Fibroblast of skin of right biceps (primary cell): ENCODE measurements at places on chromosomes 16 and 17.

- peak; percentile 73 for DNase-seq
These were observed at the start of gene MPP3 for GRCh38 chr17:43832976-43833829. Gene MPP3, minus strand, starts transcription at chr17:43833146. Its CDS starts 1,240 bp downstream, at chr17:43831906.

- DNase-seq: no peak
These were observed 35.4 kb downstream of the TMEM114 start for GRCh38 chr16:8554881-8555280.

DNA sequence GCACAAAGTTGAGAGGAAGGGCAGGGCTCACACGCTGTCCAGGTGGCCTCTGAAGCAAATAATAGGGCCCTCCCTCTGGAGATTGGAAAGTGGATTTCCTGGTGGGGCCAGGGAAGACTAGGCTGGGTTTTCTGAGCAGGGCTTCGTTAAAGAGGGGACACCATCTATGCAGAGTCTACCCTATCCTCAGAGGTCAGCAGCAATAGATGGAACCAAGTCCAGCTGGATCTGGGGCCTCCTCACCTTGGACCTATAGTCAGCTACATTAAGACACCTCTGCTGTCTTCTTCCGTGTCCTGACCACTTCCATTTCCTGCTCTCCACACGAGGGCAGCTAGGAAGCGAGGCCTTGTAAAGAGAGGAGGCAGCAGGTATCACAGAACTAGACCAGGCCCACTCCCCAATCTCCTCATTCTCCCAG is 14.7 kb upstream of the ST6GALNAC1 start:
- DNase-seq: no peak

GRCh38 chr16:78695391-78695790 is 595.9 kb downstream of the WWOX start:
- DNase-seq: no peak

- peak; percentile 57 for DNase-seq
These were observed at the start of gene TTLL6 for GRCh38 chr17:48816774-48817590. Gene TTLL6, minus strand, starts transcription at chr17:48817229. Its CDS starts 157 bp downstream, at chr17:48817072.

GRCh38 chr17:81418710-81419318 is 23.6 kb downstream of the BAHCC1 start:
- peak; percentile 52 for DNase-seq

GRCh38 chr17:61519754-61520440 is 67.7 kb downstream of the TBX4 start:
- DNase-seq: no peak

GRCh38 chr17:68326681-68327080 is 35.4 kb downstream of the ARSG start:
- DNase-seq: no peak

DNA sequence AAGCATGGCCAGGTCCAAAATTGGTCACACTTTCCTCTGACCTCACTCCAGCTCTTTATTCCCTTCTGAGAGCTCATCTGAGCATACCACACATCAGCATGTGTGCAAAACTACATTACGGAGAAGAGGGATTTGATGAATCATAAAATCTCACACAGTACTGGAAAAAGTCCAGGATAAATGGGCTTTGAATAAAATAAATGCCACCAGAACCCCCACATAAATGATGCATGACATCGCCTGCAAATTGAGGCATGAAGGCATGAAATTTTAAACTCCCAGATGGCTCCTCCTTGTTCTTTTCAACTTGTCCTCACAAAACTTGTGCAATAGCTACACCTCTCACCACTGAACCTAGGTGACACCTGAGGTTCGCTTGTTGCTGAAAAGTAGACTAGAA is 439.5 kb downstream of the CA10 start:
- DNase-seq: no peak
